ENCODE measurements at places on chromosomes 5 and 9.
A peak's percentile ranks its signal among the peaks of the same experiment; 100 is the strongest.

GRCh38 chr5:139374909-139375308 lies 8.2 kb downstream of the SLC23A1 start:
- no peak for DNase-seq

DNA sequence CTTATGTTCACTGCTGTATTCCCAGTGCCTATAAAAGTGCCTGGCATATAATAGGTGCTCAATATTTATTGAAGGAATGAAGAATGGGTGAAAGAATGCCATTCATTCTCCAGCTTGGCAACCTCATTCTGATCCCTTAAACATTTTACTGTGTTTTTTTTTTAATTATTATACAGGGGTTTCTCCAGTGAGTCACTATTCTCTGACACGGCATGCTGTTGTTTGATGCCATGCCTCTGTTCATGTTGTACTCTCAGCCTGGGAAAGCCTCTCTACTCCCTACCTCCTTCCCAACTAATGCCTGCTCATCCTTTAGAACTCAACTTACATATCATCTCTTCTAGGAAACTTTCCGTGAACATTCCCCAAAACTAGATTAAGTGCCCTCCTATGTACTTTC lies 70.2 kb upstream of the PHF24 start:
- DNase-seq, result no peak

DNA sequence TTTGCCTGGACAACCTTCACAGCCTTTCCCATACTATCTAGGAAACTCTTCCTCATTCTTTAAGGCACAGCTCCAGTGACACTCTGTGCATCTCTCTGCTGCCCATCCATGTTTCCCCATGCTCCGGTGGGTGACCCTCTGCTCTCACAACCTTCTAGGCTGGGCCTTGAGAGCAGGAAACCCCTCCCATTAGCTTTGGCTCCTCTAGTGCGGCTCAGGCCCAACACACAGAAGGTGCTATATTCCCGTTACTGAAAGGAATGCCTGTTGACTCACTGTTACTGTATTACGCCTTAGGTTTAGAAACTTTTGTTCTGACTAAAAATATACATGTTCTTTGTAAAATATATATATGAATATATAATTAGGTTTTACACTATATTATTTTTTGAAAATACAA lies 8.1 kb upstream of the CCL28 start:
- no peak for DNase-seq

GRCh38 chr9:78001946-78002731 lies 29.5 kb downstream of the GNAQ start:
- no peak for DNase-seq

DNA sequence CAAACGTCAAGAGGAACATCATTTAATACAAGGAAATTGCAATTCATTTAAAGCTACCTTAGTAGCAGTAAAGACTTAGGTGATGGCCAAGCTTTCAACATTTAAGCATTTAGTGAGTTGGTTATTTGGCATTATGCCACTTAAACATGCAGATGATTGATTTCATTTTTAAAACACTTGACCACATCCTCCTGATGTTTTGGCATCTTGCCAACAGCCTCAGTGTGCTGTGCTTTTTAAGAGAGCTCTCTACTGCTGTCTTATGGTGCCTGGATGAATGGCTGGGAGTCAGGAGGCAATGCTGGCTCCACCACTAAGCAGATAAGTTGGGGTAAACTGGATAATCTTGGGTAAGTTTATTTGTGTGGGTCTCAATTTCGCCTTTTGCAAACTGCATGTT lies 364.5 kb downstream of the MAN2A1 start:
- DNase-seq, result peak; percentile 53
